ENCODE measurements at places on chromosomes 6 and 20.
A peak's percentile ranks its signal among the peaks of the same experiment; 100 is the strongest.

DNA sequence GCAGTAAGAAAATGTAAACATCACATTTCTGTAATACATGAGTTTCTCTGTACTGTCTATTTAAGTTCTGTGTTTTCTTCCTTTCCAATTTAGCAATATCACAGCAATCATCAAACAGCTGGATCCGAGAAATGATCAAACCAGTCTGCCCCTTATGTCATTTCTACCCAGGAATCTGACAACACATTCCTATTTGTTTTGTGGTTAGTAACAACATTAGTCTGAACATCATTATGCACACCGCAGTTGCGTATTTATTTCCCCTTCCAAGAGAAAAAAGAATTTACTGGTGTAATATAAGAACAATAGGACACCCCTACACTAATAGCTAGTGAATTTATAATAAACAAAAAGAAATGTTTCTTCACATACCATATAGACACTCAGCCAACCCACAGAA, 179.5 kb downstream of the BTBD9 start:
- peak; percentile 24 for DNase-seq

DNA sequence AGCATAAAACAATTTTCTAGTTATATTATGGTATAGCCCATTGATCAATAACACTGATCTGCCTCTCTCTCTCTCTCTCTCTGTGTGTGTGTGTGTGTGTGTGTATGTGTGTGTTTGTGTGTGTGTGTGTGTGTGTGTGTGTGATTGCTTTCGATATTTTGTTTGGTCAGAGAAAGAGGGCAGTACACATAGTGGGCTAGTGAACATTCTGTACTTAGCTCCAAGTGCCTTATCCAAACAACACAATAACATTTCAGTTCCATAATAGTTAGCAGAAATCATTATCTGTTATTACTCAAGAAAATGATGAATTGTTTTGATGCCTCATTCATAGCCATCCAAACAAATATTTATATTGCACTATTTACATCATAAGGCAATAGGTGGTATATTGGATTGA, 979.1 kb upstream of the CITED2 start:
- no peak for DNase-seq

GRCh38 chr6:111949546-111949945, 76.3 kb upstream of the FYN start:
- DNase-seq: no peak

GRCh38 chr6:164290101-164290500, 875.6 kb downstream of the QKI start:
- no peak for DNase-seq

DNA sequence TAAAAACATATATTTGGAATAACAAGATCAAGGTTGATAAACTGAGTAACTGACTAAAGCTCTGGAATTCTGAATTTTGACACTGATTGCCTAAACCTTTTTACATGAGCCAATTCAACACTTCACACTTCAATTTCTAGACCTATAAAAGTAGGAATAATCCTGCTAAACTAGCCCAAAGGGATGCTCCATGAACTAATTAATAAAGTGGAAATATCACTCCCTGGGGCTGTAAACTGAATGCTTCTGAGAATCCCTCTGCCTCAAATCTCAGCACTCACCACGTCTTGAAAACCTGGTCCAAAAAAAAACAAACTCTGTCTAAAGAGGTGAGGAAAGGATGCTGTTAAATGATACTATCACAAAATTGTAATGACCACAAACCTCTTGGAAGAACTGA, 50.9 kb downstream of the DCDC2 start:
- no peak for DNase-seq

DNA sequence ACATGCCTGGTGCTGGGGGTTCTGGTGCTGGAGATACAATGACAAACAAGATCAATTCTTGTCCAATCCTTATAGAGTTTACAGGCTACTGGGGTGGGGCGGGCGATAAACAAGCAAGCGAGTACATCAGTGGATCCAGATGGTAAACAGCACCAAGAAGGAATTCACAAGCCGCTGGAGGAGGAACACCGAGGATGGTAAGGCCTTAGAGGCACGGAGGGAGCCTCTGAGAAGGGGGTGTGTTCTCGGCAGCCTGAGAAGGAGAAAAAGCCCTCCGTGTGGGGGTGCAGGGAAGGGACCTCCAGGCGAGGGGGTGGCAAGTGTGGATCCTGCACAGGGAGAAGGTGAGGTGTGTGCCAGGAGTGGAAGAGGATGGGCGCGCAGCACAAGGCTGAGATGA, 276.5 kb upstream of the FOXQ1 start:
- no peak for DNase-seq

- DNase-seq: no peak
Observed at GRCh38 chr6:63643862-63644261, 8.3 kb downstream of the PHF3 start.

GRCh38 chr20:4329232-4329631, 313.9 kb upstream of the RNF24 start:
- no peak for DNase-seq

DNA sequence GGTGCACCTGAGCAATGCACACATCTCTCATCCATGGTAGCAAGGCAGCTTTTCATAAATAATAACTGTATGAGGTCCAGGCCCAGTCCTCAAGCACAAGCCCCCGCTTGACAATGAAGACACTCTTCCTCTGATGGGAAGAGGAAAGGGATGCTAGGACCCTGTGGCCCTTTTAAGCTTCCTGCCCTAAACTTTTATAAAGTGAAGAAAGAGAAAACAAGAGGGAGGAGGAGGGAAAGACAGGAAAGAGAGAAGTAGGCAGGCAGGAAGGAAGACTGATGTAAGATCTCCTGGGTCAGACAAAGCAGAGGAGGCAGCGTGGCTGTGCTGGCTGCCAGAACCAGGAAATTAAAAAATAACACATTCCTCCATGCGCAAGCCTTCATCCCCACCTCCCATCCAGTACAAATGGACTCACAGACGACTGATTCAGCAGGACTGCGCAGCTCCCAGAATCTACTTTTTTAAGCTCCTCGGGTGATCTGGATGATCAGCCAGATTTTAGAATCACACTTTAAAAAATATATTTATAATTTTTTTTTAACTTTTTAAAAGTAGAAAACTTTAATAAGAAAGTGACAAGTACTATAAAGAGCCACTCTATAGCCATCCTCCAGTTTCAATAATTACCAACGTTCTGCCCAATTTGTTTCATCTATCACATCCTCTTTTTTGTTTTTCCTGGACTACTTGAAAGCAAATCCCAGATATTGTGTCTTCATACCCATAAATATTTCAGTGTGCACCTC, 16.5 kb downstream of the TNFAIP3 start:
- DNase-seq: no peak

DNA sequence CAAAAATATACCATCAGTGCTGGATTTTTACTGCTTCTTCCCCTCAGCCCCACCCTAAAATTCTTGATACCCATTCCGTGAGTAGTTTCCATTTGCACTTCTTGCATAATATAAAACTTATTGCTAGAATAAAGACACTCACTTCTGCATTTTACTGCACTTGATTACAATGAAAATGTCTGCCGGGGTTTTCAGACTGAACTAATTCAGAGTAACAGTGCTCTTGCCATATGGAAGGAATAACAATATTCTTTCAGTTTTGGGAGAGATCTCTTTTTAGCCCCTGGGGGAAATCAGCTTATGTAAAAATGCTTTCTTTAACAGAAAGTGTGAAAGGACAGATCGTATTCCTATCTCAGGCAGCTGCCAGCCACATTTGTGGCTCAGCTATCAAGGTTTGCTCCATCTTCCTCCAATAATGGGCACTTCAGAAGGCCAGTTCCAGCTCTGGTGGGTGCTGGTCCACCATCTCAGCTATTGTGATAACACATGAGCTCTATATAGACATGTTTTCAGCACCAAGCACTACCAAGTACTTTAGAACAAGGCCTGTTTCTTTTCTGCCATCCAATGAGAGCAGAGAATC, 8.9 kb downstream of the SMLR1 start:
- no peak for DNase-seq

GRCh38 chr6:27251112-27251605, 3.7 kb downstream of the PRSS16 start:
- peak; percentile 93 for DNase-seq

DNA sequence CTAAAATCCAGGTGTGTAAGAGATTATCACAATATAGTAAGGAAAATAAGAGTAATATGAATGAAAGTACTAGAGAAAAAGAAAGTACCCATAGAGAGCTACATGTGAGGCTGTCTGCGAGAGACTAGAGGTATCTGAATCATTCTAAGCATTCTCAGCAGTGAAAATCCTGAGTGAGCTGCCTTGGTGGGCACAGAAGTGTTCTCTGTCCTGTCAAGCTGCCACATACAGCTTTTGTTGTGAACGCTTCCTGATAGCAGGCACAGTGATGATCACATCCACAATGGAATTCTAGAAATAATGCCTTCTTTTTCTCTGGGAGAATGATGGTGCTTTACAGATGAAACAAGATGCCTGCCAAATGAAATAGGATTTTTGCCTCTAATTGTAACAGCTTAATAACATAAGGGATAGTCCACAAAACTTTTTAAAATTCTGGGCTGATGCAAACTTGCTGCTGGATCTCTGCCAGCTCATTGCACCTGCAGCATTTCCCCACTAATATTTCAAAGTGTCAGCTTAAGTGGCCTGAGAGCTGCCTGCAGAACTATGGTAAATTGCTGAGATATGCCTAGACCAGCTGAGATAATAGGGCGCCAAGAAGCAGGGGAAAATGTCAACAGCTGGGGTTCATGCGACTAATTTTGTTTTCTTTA, 620.5 kb downstream of the DOK5 start:
- DNase-seq: no peak

GRCh38 chr20:6079016-6079415, 25.2 kb upstream of the LRRN4 start:
- DNase-seq: no peak

DNA sequence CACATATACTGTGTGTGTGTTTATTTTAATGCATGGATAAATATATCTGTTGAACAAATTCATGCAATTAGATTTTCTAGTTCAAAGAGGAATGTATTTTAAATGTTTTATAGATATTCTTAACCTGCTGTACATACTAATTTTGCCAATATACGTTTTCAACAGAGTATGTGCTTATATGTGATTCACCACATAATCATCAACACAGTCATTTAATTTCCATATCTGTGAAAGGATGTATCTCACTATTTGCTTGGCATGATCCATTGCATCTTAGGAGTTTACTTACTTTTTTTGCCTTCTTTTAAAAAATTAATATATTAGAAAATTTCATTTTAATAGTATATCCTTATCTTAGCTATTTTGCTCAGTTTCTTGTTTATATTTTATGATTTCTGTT, 902.3 kb upstream of the CITED2 start:
- DNase-seq: no peak

- no peak for DNase-seq
Observed at GRCh38 chr6:147468634-147469033, 39.9 kb upstream of the SAMD5 start.

GRCh38 chr6:116398316-116399010, 27.7 kb downstream of the DSE start:
- DNase-seq: no peak

DNA sequence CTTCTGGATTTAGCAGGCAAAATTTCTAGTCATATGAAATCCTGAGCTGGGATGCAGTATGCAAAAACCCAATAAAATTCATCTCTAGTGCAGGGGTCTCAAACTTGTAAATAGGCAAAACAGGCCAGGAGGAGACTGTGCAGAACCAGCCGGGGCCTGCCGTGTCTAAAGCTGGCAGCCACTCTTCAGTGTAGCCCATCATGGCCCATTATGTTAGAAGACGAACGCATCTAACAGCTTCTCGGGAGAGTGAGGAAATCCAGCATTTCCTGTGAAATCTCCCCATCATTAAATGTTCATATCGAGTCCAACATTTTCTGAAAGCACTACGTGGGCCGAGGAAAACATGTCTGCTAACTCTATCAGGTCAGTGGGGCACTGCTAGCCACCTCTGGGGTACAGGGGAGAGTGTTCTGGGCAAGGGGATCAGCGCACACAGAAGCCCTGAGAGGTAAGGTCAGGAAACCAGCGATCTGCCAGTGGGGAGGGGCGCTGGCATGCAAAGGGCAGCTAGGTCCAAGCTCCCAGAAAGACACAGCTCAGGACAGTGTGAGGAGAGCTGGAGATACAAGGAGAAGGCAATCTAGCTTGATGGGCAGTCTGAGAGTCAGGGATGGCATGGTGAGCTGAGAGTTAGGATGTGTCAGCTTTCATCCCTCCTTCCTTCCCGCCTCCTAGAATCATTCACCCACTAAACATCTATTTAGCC, 144.2 kb downstream of the PREX1 start:
- no peak for DNase-seq

DNA sequence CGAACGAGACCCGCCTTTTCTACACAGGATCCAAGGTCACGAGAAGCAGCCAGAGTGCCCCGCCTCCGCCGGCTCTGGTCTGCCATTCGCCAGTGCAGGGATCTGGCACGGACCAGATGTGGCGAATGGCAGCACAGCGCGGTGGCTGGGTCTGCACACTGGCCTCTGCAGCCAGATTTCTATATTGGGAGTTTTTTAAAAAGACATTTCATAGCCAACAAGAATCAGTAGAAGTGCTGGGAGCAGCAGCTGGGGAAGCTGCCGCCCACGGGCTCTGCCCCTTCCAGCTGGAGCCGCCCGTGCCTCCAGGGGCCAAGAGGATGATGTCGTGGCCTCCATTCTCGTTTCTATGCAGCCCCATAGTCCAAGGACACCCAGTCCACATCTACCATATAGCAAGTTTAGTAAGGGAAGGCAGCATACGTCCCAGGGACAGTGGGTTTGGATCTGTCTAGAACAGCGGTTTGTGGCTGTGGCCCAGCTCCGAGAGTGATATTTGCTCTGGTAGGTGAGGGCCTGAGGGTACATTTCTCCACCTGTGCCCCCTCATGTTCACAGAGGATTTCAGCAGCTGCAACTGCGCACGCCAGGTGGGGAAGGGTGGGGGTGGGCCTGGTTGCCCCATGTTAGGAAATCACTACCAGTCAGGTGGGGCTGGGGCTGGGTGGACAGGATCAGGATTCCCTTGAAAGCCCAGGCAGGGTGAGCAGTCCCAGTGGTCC, 333.7 kb downstream of the ZFAND3 start:
- DNase-seq: no peak

DNA sequence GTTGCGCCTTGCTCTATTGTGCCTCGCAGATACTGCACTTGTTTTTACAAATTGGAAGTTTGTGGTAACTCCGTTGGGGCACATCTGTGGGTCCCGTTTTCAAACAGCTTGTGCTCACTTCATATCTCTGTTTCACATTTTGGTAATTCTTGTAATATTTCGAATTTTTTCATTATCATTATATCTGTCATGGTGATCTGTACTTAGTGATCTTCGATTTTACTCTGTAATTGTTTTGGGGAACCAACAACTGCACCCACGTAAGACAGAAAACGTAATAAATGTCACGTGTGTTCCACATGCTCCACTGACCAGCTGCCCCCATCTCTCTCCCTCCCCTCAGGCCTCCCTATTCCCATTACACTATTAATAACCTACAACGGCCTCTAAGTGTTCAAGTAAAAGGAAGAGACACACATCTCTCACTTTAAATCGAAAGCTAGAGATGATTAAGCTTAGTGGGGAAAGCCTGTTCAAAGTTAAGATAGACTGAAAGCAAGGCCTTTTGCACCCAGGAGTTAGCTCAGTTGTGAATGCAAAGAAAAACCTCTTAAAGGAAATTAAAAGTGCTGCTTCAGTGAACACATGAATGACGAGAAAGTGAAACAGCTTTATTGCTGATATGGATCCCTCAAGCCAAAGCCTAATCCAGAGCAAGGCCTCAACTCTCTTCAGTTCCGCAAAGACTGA, 26.9 kb downstream of the TTLL2 start:
- DNase-seq: no peak

GRCh38 chr6:142871910-142872331, 73.1 kb downstream of the HIVEP2 start:
- DNase-seq: peak; percentile 74

Measured in urothelium cell line (cell line).